ENCODE measurements at places on chromosomes 3 and 15. TPM values are rescaled to one million over a fixed set of nuclear protein-coding genes. Genes with fewer than 3 reads are reported as not detected.

Gene ZFAND6
- total RNA-seq = 65.5 TPM

Gene MFSD1
- 66.0 TPM for total RNA-seq

Gene NMB
- 2.9 TPM for total RNA-seq

Gene ECE2
- total RNA-seq = not detected

Gene EIF4E3
- total RNA-seq = 45.9 TPM

Gene GOLGA8J
- total RNA-seq = not detected

Gene ACAN
- not detected for total RNA-seq

Gene ERC2
- total RNA-seq = not detected

Gene TRH
- not detected for total RNA-seq

Gene MESP2
- total RNA-seq = not detected

Gene LRRC31
- not detected for total RNA-seq

Gene ACSBG1
- not detected for total RNA-seq

Gene EPB42
- not detected for total RNA-seq

DNA sequence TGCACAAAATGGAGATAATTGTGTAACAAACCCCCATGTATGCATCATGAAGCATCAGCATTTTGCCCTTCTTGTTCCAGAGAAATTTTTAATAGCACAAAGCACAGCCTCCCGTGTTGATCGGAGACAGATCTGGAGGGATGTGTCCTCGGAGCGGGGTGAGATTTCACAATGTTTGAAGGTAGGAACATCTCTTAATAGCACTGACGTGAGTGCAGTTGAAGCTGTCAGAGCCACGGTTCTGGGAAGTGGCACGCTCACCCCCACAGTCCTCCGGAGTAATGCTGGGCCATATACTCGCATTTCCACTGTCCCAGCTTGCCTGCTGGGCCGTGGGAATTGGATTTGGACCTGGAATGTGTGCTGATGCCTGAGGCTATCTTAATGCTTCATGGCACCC lies 24.1 kb downstream of the ARPP21 start:
- no peak overlapping the region for H3K27ac ChIP-seq
- H3K27me3 ChIP-seq = no peaks in the 10 kb centered on the region
- no peak overlapping the region for H3K4me3 ChIP-seq

- H3K27me3 ChIP-seq = no peaks in the 10 kb centered on the region
- H3K36me3 ChIP-seq = no peaks in the 10 kb centered on the region
- no peak overlapping the region for H3K27ac ChIP-seq
- DNase-seq = no peak
- H3K4me3 ChIP-seq = no peak overlapping the region
Observed at GRCh38 chr3:514192-514591, 317.6 kb downstream of the CHL1 start.

- no peaks in the 10 kb centered on the region for H3K36me3 ChIP-seq
- H3K4me1 ChIP-seq = peaks cover 14% of the 10 kb centered on the region
- no peak for DNase-seq
- no peaks in the 10 kb centered on the region for H3K27me3 ChIP-seq
Observed at GRCh38 chr3:58038675-58039292, 30.6 kb downstream of the FLNB start.

DNA sequence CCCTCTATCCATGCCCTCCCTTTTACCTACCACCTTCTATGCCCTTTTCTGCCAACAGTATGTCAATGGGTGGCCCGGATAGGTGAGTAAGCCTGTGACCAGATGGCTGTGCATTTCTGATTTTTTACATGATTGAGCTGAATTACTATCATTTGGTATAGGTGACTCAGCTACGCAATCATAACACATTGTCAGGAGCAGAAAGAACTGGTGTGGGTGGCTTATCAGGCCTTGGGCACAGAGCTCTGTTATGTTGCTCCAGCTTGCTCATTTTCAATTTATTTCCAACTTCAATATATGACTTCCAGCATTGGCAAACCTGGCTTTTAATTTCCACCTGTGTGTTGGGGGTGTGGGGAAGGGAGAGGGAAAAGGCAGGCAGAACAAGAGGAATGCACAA lies 86.6 kb upstream of the AGBL1 start:
- no peak overlapping the region for H3K4me3 ChIP-seq
- H3K36me3 ChIP-seq = no peaks in the 10 kb centered on the region
- no peaks in the 10 kb centered on the region for H3K27me3 ChIP-seq
- no peaks in the 10 kb centered on the region for H3K4me1 ChIP-seq
- no peak overlapping the region for H3K27ac ChIP-seq
- no peak for DNase-seq

GRCh38 chr15:95609096-95609495 lies 721.4 kb upstream of the NR2F2 start:
- H3K27me3 ChIP-seq = no peaks in the 10 kb centered on the region
- no peaks in the 10 kb centered on the region for H3K36me3 ChIP-seq
- no peak for DNase-seq
- no peaks in the 10 kb centered on the region for H3K4me1 ChIP-seq
- H3K27ac ChIP-seq = no peak overlapping the region
- no peak overlapping the region for H3K4me3 ChIP-seq

DNA sequence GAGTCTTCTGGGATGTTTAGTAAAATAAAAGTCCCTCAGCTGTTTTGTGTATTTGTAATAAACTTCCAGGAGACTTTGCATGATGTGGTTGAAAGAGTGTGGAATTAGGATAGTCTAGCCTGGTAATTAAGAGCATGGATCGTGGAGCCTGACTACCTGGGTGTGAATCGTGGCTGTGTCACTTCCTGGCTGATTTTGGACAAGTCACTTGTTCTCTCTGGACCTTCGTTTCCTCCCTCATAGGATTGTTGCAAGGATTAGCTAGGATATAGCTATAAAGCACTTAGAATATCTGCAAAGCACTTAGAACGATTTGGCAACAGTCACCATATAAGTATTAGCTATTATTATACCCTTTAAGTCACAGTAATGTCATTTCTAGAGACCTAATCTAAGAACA lies 40.2 kb downstream of the SLMAP start:
- H3K36me3 ChIP-seq = no peaks in the 10 kb centered on the region
- no peak overlapping the region for H3K4me3 ChIP-seq
- H3K27ac ChIP-seq = no peak overlapping the region
- no peaks in the 10 kb centered on the region for H3K27me3 ChIP-seq

- no peaks in the 10 kb centered on the region for H3K27me3 ChIP-seq
- H3K4me3 ChIP-seq = no peak overlapping the region
- no peak overlapping the region for H3K27ac ChIP-seq
Observed at GRCh38 chr15:101148881-101149664, 102.8 kb downstream of the CHSY1 start.

- no peak overlapping the region for H3K27ac ChIP-seq
- H3K27me3 ChIP-seq = no peaks in the 10 kb centered on the region
- no peaks in the 10 kb centered on the region for H3K36me3 ChIP-seq
Observed at GRCh38 chr15:91258415-91258759, 158.3 kb downstream of the SV2B start.

DNA sequence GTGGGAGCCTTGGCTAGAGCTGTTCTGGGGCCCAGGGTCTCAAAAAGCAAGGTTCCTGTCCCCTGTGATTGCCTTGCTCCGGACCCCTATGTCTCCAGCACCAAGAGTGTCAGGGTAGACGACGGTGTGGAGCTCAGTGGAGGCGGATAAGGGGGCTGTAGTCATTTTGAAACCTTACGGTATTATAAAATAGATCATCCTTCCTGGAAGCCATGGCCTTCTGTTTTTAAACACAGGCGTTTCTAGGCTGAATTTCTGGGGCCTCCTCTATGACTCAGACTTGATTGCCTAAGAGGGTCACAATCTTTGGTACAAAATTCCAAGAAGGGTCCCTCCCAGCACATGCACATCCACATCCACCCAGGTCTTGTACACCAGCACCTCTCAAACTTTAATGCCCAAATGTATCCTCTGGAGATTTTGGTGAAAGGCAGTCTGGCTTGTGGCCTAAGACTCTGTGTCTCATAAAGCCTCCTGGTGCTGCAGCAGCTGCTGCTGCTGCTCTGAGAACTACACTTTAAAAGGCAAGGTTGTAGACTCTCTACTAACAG lies 70.5 kb upstream of the XCR1 start:
- no peak overlapping the region for H3K4me3 ChIP-seq
- no peak for DNase-seq
- peaks cover 33% of the 10 kb centered on the region for H3K4me1 ChIP-seq
- H3K27ac ChIP-seq = no peak overlapping the region
- H3K36me3 ChIP-seq = no peaks in the 10 kb centered on the region

DNA sequence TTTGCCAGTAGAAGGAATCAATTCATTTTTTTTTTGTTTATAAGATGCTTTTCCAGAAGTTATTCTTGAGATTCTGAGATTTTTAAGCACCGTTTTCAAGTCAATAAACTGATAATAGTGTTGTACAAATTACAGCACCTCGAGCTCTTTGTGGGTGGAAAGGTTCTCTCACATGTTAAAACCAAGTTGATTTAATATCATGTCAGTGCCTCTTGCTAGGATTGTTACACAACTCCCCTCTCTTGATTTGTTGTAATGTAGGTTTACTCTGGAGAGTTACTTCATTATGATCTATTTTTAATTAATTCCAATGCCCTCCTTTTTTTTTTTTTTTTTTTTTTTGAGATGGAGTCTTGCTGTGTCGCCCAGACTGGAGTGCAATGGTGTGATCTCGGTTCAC lies 25.8 kb upstream of the UBXN7 start:
- no peak for DNase-seq
- H3K27ac ChIP-seq = no peak overlapping the region
- H3K4me1 ChIP-seq = no peaks in the 10 kb centered on the region
- no peaks in the 10 kb centered on the region for H3K27me3 ChIP-seq
- H3K4me3 ChIP-seq = no peak overlapping the region

DNA sequence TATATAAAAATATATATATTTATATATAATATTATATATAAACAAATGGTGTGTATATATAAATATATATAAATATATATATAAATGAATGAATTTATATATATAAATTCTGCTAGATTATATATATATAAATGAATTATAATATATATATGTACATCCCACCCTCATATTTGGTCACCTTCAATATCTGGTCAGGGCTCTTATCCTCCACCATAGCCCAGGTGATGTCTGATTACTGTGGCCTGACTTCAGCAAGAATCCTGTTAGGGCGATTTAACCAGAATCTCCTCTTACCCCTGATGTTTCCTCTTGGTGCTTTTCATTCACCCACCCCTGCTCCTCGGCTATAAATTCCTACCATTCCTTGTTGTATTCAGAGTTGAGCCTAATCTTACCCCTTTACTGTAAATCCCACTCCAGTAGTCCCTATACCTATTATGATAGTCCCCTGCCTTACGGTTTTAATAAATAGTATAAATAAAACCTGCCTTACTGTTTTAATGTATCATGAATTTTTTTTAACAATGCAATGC lies 439.6 kb downstream of the PLOD2 start:
- no peak for DNase-seq
- no peaks in the 10 kb centered on the region for H3K27me3 ChIP-seq
- H3K4me1 ChIP-seq = no peaks in the 10 kb centered on the region
- no peaks in the 10 kb centered on the region for H3K36me3 ChIP-seq

- no peak for DNase-seq
- H3K27ac ChIP-seq = no peak overlapping the region
- H3K4me1 ChIP-seq = peaks cover 16% of the 10 kb centered on the region
- H3K4me3 ChIP-seq = no peak overlapping the region
- no peaks in the 10 kb centered on the region for H3K27me3 ChIP-seq
- no peaks in the 10 kb centered on the region for H3K36me3 ChIP-seq
Observed at GRCh38 chr3:172550347-172550943, 27.2 kb upstream of the TNFSF10 start.

DNA sequence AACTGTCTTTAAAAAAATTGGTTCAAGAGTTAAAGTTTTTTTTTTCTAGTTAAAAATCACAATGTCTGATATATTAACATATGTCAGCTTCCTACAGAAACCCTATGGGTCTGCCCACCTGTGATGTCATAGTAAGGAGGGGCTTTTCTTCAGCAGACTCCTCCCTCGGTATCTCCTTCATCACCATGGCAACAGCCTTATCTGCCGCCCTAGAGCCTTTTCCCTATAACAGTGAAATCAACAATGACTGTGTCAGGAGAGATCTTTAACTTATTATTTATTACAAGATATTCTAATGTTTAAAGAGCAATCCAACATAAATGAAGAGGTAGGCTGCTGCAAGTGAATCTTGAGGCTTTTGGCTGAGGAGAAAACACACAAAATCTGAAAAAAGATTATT lies 138.7 kb downstream of the PEX5L start:
- no peak overlapping the region for H3K27ac ChIP-seq
- no peak overlapping the region for H3K4me3 ChIP-seq
- no peak for DNase-seq
- no peaks in the 10 kb centered on the region for H3K27me3 ChIP-seq
- no peaks in the 10 kb centered on the region for H3K4me1 ChIP-seq

- no peak overlapping the region for H3K4me3 ChIP-seq
- H3K27me3 ChIP-seq = no peaks in the 10 kb centered on the region
Observed at GRCh38 chr3:31220431-31220830, 312.3 kb upstream of the STT3B start.

- no peak overlapping the region for H3K27ac ChIP-seq
- H3K4me1 ChIP-seq = peaks cover 4% of the 10 kb centered on the region
- peaks cover 7% of the 10 kb centered on the region for H3K27me3 ChIP-seq
- H3K4me3 ChIP-seq = no peak overlapping the region
- DNase-seq = no peak
- no peaks in the 10 kb centered on the region for H3K36me3 ChIP-seq
Observed at GRCh38 chr3:171806200-171807128, 3.8 kb downstream of the PLD1 start.

- no peak for DNase-seq
- no peaks in the 10 kb centered on the region for H3K27me3 ChIP-seq
- no peaks in the 10 kb centered on the region for H3K36me3 ChIP-seq
- H3K4me1 ChIP-seq = no peaks in the 10 kb centered on the region
Observed at GRCh38 chr3:133860519-133860918, 35.2 kb downstream of the RAB6B start.

DNA sequence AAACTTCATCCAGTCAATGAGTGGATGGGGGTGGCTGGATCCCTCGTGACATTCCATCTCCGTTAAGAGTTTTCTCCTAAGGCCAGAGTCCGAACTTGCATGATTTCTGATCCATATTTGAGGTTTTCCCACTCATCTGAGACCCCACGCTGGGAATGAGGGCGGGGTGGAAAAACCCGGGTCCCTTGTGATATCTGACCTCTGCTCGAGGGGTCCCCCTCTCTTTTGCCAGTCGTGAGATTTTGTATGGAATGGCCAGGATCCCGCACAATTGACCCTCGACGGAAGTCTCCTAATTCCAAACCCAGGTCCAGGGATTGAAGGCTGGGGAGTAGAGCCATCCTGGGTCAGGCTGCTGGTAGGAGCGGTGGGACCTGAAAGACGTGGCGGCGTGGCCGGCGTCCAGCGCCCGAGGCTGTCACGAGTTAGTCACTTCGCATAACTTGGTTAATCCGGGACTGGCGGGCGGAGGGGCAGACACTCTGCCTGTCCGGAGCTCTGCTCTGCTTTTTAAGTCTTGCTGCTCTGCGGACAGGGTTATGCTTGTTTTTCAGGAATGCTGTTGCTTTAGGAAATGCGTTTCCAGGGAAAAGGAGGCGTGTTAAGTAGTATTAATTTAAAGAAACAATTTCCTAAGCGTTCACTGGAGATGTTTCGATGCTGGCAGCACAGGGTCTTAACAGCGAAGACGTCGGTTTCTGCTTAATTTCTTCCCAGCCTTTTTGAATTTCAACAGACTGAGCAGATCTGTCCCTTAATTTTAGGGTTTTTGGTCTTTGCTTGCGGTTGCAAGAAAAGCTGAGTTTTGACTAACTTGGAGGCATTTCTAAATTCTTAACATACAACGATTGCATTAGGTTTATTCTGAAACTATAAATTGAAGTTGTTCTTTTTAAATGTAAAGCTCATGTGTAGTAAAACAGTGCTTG lies 69.7 kb upstream of the LRRFIP2 start:
- peak overlapping the region; percentile 92 for H3K27ac ChIP-seq
- no peak for DNase-seq
- H3K4me3 ChIP-seq = peak overlapping the region; percentile 88

- no peaks in the 10 kb centered on the region for H3K27me3 ChIP-seq
- no peaks in the 10 kb centered on the region for H3K4me1 ChIP-seq
- no peak overlapping the region for H3K4me3 ChIP-seq
- DNase-seq = no peak
- no peaks in the 10 kb centered on the region for H3K36me3 ChIP-seq
Observed at GRCh38 chr3:160735826-160736225, 20.2 kb upstream of the PPM1L start.
